ENCODE measurements at places on chromosomes 16 and 17.

GRCh38 chr17:3935140-3935542 lies 18.9 kb upstream of the P2RX1 start:
- peak; percentile 11 for DNase-seq

DNA sequence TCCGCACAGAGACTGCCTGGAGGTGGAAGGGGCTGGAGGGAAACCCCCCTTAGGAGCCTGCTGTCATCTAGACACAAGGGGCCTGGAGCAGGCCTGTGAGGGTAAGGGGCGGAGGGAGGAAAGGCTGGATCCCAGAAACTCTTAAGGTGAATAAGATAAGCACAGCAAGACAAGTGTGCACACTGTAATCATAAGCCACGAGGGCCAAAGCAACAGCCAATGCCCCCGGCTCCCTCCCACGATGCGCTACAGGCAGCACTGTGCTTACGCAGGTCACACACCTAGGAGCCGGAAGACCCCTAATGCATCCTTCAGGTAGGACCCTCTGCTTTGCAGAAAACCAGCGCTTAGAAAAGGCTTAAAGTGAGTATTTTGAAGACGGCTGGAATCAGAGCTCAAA lies 24.6 kb downstream of the ZFHX3 start:
- DNase-seq, result no peak

DNA sequence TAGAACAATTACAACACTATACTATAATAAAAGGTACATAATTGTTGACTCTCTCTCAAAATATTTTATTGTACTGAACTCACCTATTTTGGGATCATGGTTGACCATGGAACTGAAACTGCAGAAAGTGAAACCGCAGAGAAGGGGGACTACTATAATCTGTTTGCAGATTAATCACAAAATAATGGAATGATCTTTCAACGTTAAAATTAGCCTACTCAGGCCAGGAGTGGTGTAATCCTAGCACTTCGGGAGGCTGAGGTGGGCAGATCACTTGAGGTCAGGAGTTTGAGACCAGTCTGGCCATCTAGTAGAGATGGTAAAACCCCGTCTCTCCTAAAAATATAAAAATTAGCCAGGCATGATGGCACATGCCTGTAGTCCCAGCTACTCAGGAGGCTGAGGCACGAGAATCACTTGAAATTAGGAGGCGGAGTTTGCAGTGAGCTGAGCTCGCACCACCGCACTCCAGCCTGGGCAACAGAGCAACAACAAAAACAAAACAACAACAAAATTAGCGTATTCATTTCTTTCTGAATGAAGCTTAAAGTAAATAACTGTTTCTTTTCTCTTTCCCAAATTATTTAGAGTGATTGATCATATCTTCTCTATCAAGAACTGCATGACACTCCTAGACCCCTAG lies 45.6 kb downstream of the IKZF3 start:
- DNase-seq, result no peak

- peak; percentile 87 for DNase-seq
Observed at GRCh38 chr16:27318392-27319256, 4.8 kb downstream of the IL4R start.

- no peak for DNase-seq
Observed at GRCh38 chr17:48513097-48513496, 17.7 kb downstream of the HOXB1 start.

- no peak for DNase-seq
Observed at GRCh38 chr17:49602783-49603182, 27.1 kb downstream of the NXPH3 start.

DNA sequence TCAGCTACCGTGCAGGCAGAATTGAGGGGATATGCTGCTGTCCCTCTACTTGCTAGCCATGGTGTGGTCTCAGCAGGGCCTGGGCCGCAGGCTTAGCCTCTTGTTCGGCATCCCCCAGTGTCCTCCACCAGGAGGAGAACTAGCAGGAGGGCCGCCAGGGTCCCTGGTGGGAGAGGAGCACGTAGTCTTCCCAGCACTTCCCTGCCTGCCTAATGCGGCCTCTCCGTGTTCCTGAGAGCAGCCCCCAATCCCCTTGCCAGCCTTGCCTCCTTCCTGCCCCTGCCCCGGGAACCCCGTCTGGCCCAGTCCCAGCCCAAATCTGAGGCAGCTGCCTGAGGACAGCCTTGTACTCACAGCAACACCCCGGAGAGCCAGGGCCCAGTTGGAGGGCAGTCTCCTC lies 38.1 kb downstream of the PLD6 start:
- DNase-seq, result no peak

GRCh38 chr17:81403671-81404534 lies 8.6 kb downstream of the BAHCC1 start:
- DNase-seq, result no peak

DNA sequence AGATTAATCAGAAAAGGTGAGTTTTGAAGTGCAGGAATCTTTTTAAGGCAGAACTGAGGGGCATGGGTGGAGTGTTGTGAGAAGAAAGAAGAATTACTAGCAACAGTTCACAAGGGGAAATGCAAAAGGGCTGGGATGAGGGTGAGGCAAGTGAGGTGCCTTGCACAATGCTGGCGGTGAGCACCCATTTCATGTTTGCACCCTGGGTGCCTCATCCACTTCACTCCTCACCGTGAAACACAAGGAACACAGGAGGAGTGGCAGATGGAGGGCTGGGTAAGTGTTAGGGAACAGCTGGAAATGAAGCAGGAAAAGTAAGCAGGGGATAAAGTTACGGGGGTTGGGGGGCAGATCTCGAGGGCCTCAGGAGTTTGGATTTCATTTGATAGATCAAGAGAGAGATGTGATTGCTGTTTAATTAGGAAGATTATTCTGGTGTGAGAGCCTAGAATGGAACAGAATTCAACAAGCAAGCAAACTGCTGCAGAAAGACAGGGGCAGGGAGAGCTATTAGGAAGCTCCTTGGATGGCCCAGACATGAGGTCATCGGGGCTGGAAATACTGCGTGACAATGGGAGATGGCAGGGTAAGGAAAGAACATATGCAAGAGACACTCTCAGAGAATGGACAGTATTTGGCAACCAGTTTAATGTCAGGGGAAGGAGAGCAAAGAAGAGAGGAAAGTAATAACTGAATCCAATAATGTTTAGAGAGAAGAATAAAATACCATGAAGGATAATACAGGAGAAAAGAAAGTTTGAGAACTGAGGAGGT lies 8.3 kb upstream of the HEATR6 start:
- DNase-seq, result no peak

GRCh38 chr16:24749310-24749709 lies 19.9 kb downstream of the TNRC6A start:
- DNase-seq, result no peak

DNA sequence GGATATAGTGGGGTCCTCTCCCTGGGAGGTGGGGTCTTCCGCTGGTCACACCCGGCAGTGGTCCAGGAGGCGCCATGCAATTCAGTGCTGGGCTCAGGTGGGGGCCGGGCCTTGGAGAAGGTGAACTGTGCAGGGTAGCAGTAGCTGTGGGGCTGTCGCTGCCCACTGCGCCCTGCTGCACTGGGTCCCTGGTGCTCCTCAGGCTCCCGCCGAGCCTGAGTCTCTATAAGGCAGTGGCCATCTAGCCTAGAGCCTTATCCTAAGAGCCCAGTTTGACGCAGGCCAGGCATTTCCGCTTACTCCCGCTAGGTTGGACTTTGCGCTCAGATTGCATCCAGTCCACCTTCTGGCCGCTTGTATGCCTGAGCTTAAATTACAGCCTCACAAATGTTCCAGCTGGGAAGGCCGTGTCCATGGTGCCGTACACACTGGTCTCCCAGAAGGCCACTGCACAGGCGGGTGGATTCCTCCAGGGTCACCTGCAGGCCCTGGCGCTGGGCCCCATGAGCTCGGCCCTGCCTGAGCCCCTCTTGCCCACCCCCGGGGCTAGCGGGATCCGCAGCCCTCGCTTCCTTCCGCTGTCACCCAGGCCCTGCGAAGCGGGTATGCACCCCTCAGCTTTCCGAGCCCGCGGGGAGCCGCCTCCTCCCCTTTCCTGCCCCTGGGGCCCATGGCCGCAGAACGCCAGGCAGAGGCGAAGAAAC lies 1762.2 kb downstream of the TP53TG3F start:
- DNase-seq, result no peak

- no peak for DNase-seq
Observed at GRCh38 chr17:3545151-3545550, 12.5 kb downstream of the TRPV3 start.

DNA sequence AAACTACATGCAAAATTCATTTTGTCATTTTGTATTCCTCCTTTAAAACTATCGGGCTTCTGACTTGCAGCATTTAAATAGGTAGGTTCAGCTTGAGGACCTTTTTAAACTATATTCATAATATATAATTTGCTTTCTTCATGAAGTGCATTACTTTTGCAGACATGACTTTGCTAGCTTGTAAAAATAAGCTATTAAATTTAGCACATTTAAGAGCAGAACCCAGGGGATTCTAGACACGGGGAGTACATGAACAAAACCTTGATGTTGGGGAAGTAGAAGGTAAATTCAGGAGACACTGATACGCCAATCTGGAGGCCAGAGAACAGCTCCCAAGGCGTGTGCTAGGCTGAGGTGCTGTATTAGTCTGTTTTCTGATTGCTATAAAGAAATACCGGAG lies 32.3 kb upstream of the NUDT7 start:
- DNase-seq, result no peak

DNA sequence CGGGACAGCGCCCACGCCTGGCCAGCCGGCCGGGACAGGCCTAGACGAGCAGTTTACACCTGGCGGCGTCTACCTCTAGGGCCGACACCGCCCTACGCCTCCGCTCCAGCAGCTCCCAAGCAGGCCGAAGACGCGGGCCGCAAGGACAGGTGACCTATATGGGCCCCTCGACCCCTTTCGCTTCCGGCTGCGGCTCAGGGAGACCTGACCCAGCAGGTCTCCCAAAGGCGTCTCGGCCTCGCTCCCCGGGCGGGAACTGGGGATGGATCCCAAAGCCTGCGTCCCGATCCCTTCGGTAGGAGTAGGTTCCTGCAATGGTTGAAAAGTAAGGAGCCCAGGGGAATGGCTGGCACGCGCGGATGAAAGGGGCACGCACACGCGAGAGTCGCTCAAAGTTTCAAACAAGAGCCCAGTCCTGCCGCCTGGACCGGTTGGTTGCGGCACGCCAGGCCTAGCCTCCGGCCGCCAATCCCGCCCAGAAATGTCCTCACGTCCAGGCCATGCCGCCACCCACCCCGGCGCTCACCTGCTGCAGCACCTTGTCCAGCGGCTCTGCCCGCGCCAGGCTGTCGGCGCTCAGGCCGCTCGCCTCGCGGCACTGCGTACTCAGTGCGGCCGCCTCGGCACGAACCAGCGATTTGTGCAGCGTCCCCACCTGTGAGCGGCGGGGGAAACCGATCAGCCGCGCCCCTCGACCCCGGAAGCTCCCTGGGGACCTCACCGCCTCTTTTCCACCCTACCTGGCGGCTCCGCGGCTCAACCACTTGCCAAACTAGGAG lies 630 bp downstream of the ESRP2 start:
- DNase-seq, result no peak

GRCh38 chr17:51640108-51640622 lies 379.8 kb downstream of the UTP18 start:
- peak; percentile 36 for DNase-seq

DNA sequence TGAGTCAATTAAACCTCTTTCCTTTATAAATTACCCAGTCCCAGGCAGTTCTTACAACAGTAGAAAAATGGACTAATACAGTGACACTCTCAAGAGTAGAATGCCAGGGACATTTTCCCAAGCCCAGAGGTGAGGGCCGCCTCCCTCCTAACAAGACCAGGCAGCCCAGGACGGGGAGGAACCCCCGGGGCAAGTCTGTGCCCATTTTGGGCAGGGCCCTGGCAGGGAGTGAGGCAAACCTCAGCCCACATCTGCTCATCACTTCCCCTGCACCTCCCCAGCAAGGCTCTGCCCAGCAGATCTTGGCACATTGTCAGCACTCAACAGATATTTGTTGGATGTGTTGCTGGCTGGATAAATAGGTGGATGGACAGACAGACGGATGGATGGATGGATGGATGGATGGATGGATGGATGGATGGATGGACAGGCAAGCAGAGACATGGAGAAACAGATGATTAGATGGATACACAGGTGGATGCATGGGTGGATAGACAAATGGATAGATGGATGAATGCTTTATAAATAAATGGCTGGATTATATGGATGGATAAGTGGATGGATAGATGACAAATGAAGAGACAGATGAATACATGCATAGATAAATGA lies 271.3 kb downstream of the PARN start:
- no peak for DNase-seq

- no peak for DNase-seq
Observed at GRCh38 chr16:65195998-65196397, 74.1 kb upstream of the CDH11 start.

DNA sequence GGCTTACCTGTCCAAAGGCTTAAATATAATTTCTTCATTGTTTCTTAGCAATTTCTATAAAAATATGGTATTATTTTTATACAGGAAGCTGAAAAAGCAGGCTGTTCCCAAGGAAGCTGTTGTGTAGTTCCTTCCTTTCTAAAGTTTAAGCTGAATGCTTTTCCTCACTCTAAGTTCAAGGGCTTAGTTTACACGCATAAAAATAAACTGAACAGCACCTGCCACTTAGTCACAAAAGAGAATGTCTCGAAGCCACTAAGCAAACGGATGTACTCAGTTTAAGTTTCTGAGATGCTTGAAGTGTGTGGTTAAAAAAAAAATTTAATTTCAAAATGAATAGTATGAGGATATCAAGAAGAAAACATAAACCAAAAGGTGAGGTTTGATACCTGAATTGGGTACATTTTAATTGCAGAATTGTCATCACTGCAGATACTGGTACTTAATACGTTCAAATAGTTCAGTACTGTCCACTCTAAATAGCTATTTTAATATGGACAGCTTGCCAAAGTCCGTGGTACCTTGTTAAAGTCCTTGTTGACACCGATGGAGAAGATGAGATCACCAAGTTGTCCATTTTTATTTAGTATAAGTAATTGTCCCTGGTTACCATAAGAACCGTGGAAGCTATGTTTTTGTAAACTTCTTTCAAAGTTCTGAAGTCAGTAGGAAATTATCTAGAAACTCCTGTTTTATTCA lies 38.1 kb downstream of the MRTFB start:
- DNase-seq, result no peak

DNA sequence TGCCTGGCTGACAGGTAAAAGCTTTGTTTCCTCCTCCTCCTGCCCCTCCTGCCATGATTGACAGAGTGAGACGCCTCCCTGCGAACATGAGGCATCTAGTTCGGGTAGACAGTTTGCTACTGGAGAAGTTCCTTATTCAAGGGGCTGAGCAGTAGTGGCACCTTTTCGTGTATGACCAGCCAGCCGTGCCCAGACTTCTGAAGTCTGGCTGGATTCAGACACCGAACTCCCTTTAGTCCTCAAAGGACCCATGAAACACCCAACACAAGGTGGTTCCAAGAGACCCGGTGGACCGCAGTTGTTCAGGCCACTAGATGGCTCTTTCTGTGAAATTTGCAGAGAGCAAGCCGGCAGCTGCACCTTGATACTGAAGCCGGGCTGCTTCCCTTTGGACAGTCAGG lies 192.8 kb downstream of the XYLT1 start:
- DNase-seq, result peak; percentile 3

Measured in activated CD4-positive, alpha-beta T cell treated with anti-CD3 and anti-CD28 coated beads, Interleukin-2, Interleukin-4, amounts not matched to agents 100 ng/mL and 50 ng/mL, durations not matched to agents 16 hours and 8 hours (primary cell).